ENCODE measurements at places on chromosomes 12 and 14.

DNA sequence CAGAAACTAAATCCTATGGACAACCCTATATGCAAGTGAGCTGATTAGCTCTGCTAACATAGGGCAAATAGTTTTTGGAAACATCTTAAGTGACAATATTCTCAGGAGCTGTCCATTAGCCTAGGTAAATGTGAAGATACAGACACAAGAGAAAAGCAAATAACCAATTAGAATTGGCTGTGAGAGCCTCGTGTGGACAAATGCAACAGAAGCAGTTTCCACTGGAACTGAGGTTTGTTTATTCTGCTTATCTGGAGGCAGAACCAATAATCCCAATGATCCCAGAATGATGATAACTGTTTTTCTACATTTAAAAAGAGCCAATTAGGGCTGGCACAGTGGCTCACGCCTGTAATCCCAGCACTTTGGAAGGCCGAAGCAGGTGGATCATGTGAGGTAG lies 43.2 kb upstream of the YAF2 start:
- no peak for DNase-seq

- no peak for DNase-seq
These were observed 173.2 kb downstream of the EGLN3 start for GRCh38 chr14:33777681-33778080.

- DNase-seq = no peak
These were observed 367 bp upstream of the FRS2 start for GRCh38 chr12:69469854-69470188.

- no peak for DNase-seq
These were observed 26.3 kb downstream of the LRTM2 start for GRCh38 chr12:1846421-1847405.

GRCh38 chr14:63224196-63224595 lies 20.0 kb downstream of the RHOJ start:
- DNase-seq = no peak

GRCh38 chr12:43428088-43428600 lies 123.9 kb downstream of the ADAMTS20 start:
- no peak for DNase-seq

GRCh38 chr12:55631733-55632132 lies 5.0 kb upstream of the OR10P1 start:
- DNase-seq = no peak

DNA sequence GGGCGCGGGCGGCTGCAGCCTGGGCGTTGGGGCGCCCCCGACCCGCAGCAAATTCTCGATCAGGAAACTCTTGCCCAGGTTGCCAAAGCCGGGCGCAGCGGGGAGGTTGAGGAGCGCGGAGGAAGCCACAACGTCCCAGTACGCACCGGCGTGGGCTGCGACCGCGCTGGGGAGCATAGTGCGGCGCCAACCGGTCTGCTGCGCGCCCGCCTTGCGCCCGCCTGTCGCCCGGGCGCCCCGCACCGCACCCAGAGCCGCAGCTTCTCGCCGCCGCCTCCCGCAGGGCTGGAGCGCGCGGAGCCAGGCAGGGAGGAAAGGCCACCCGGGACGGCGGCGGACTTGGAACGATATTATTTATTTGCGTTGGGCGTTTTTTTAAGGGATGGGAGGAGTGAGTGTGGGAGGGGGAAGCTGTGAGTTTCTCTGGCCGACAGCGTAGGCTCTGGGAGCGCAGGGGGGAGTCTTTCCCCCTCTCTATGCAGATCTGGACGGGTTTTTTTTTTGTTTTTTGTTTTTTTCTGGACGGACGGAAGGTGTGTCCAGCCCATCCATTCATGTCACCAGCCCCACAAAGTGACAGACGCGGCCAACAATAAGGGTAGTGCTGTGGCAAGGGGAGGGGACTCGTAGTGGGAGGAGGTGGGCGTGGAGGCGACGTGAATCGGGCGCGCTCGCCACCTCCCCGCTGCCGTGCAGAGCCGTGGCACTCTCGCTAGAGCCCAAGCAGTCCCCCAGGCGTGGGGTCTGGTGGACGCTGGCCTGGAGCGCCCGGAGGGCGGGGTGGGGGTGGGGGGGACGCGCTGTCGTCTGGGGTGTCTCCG lies at the start of gene DBX2:
Gene DBX2, minus strand, starts transcription at position 349 of the 821 bp plus-strand sequence. Its CDS starts 172 bp downstream, at position 177.
- no peak for DNase-seq

All from stimulated activated CD4-positive, alpha-beta T cell treated with anti-CD3 and anti-CD28 coated beads, Interleukin-15, amount 100 ng/mL, for 1 hour (primary cell).